ENCODE measurements at places on chromosomes 11 and 22. TPM values are rescaled to one million over a fixed set of nuclear protein-coding genes. Genes with fewer than 3 reads are reported as not detected.
A peak's percentile ranks its signal among the peaks of the same experiment; 100 is the strongest.

Gene TIGD3
- 0.42 TPM for total RNA-seq

Gene CARD10
- total RNA-seq, result 24.0 TPM

Gene KRTAP5-2
- total RNA-seq, result not detected

Gene LRRC32
- total RNA-seq, result 0.18 TPM

Gene DCHS1
- total RNA-seq, result 0.74 TPM

Gene PPFIBP2
- total RNA-seq, result 4.2 TPM

Gene IL17RA
- 1.8 TPM for total RNA-seq

Gene HYOU1
- total RNA-seq, result 172 TPM

Gene PRG3
- not detected for total RNA-seq

Gene TMEM25
- 8.7 TPM for total RNA-seq

Gene MAP4K2
- 6.7 TPM for total RNA-seq

Gene TRIM29
- total RNA-seq, result not detected

DNA sequence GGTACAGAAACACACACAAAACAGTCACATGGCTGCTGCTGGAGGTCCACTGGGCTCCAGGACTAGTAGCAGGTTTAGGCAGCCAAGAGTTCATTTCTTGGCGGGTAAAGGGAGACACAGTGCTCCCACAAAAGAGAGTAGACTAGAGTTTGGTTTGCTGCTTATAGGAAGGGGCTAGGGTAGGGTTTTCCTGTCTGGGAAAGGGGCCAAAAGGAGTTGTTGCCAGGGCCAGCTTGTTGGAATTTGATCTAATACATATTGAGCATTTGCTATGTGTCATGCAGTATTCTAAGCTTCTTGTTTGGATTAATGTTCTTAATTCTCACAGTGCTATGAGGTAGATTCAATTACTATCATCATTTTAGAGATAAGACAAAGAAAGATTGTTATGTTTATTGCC, 195.1 kb upstream of the PLET1 start:
- no peak for DNase-seq

- DNase-seq, result peak; percentile 55
Measured at GRCh38 chr11:6925636-6926207, 504 bp upstream of the ZNF215 start.

- no peak for DNase-seq
Measured at GRCh38 chr11:32072872-32073643, 17.8 kb upstream of the RCN1 start.

DNA sequence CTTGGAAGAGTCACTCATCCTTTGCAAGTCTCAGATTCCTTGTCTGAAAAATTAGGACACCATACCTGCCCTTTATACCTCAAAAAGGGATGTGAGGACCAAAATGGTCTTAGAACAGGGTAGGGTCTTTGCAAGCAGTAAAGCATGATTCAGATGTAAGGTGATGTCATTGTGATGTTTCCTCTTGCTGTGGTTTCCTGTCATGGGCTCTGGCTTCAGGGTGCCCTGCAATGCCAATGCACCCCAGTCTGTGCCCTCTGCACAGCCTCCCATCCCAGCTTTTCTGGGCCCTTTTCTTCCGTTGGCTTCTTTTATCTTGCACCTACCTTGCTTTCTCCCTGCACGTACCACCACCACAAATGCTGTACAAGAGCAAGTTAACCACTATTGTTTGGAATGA, 87.8 kb upstream of the NNMT start:
- DNase-seq, result peak; percentile 33

GRCh38 chr11:7665473-7666291, 7.6 kb downstream of the CYB5R2 start:
- peak; percentile 77 for DNase-seq

DNA sequence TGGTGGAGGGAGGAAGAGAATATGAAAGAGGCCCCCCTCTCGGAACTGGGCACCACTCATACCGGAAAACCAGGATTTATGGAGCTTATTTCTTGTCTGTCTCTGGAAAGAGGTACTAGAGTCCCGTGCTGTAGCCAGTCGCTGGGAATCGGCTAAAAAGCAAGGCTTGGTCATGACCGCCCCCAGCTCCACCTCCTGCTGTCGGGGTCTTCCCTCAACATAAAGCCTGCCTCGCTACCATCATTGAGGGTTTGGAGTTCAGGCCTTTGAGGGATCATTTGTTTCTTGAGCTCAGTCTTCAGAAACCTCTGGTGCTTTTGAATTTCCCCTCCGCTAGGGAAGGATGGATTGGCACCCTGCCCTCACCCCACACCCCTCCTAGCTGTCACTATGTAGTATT, 97.1 kb downstream of the TSPAN18 start:
- no peak for DNase-seq

DNA sequence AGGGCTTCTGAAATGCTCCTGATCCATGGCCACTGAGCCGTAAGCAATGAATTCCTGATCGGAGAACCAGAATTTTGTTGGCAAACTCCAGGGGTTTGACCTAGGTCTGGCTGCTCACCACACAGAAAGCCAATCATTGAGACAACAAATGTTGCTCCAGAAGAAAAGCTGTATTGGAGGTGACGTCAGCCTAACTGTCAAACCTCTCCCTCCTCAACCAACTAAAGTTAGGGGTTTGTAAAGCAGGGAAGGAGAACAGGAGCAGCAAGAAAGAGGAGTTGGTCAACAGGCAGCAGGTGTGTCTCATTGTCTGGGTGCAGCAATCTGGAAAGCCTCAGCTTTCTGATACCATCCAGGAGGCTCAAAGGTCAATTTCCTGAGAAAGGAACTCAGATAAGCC, 133.7 kb upstream of the SEZ6L start:
- DNase-seq, result no peak

- DNase-seq, result no peak
Measured at GRCh38 chr11:125084761-125085231, 21.7 kb downstream of the SLC37A2 start.

GRCh38 chr22:44385781-44386180, 73.0 kb upstream of the SHISAL1 start:
- DNase-seq, result no peak

DNA sequence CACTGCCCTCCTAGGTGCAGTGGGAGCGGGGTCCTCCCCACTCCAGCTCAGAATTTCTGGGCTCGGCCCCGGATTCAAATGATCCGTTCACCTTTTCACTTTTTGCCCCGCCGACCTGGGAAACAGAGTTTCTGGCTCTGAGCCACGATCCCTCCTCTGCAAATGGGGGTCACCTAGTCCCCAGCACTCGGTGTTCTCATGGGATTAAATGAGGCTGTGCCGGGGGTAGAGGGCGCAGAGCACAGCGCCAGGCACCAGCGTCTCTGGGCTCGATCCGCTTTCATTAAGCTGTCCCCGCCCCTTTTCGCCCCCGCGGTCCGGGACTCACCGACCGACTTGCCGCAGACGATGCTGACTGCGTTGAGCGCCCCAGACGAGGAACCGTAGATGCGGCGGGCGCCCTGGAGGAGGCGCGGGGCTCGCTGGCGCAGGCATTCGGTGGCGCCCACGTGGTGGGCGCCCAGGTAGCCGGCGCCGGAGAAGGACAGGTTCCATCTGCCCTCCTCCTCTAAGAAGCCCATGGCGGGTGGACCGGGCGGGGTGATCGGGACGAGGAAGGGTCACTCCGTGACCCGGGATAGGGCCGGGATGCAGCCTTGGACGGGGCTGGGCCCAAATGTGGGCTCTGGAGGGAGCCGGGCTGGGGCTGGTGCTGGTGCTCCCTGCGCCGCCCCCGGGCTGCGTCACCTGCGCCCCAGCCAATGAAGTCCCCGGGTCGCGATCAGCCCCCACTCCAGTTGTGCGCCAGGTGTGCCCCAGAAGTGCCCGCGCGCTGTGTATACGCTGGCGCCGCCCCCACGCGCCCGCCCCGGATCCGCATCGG, at the start of gene PNPLA5:
PNPLA5 (minus strand) TSS at position 654 of the 823 bp plus-strand sequence; CDS start at position 521, 133 bp downstream.
- DNase-seq, result peak; percentile 39

GRCh38 chr11:72307439-72307838, 63.5 kb upstream of the PHOX2A start:
- no peak for DNase-seq

DNA sequence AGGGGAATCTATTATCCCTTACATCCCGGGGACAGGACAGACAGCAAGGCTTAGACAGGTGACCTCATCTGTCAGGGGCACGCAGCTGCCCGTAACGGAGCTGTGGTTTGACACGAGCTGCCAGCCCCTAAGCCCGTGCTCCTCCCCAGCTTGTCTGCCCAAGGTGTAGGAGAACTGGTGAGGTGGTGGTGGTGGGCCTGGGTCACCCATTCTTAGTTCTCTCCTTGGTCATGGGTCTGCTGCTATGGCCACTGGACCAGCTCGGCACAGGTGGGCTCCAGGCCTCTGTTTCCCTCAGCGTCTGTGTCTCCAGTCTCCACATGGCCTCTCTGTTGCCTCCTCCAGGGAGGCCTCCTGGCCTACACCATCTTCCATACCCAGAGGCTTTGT, 5.4 kb downstream of the PARVG start:
- DNase-seq, result no peak

DNA sequence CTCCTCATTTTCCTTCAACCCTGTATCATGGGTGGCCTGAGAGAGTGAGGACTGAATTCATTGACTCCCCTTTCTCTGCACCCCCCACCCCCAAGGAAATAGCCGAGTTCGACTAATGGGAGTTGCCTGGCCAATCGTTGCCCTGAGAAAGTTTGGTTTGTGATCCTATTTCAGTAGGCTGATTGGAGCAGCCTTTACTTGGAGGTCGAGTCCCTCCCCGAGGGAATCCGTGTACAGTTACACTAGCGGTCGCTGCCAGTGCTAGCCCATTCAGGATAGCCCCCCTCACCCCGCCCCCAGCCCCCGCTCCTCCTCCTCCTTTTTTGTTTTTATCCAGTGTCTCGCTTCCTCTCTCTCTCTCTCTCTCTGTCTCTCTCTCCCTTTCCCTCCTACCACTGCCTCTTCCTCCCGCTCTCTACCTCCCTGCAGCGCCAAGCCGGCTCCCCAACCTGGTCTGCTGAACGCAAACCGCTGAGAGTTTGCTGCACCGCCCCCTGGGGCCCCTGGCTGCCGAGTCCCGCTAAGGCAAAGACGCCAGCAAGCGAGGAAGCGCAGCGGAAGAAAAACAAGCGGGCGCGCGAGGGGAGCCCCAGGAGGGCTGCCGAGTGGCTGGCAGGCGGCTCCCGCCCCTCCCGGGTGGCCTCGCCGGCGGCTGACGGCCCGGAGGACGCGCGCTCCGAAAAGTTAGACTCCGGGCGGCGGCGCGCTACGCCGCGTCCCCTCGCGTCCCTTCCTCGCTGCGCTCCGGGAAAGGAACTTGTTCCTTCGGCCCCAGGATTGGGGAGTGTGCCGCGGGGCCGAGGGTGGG, at the start of gene GRAMD1B:
GRAMD1B (plus strand) TSS at position 357 of the 808 bp plus-strand sequence. CDS start 524 bp downstream, outside the sequence.
- DNase-seq, result peak; percentile 73

GRCh38 chr11:119157063-119157462, 8.2 kb downstream of the ABCG4 start:
- DNase-seq, result no peak

DNA sequence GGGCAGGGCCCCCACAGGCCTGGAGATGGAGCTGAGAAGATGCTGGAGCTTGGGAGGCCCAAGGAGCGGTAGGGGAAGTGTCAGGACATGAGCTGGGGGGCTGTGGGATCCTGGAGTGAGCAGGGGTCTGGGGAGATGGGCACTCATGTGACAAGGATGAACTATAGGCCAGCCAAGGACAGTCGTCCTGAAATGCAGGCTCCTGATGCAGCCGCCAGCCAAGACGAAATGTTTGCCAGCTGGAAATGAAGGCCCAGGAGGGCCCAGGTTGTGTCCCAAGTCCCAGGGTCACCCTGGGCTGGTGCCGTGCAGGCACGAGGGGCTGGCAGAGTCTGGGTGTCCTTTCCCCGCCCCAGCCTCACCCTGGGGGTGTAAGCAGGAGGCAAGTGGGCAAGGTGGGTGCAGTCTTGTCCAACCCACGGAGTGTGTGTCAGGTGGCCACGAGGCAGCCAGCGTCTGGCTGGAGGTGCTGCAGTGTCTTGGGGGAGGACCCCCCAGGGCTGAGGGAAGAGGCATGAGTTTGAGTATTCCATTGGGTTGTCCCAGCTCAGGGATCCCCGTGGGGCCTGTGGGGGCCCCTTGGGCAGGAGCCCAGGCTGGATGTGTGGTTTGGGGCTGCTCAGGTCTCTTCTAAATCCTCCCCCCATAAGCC, 21.4 kb downstream of the MRGPRG start:
- no peak for DNase-seq

DNA sequence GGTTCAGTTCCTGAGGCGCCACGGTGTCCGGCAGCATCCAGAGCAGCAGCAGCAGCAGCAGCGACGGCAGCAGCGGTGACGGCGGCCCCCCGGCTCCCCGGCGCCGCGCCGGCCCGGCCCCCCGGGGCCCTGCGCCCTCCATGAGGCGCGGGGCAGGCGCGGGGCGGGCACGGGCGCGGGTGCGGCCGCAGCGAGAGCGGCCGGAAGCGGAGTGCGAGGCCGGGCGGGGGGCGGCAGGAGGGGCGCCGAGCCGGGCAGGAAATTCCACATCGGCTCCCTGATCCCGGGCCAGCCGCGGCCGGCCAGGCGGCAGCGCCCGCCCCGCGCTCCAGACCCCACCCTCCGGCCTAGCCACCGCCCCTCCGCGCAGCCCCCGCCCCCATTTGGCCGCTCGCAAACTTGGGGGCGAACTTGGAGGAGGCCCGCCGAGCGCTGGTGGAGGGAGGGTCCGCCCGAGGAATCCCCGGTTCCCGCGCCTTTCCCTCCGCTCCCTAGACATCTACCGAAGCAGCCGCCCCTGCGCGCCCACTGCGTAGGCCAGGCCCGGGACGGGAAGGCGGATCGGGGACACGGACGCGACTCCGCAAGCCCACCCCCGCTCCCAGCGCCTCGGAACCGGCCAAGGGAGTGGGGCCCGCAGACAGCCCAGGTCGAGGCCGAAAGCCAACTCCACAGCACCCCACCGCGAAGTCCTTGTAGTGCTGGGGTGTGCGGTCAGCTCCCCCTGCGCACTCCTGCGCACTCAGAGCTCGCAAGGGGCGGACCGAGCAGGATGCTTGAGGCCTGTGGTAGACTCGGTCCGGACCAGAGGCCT, at the start of gene SCARF2:
SCARF2 (minus strand) TSS at position 213 of the 814 bp plus-strand sequence; CDS start at position 142, 71 bp downstream.
- DNase-seq, result peak; percentile 63

DNA sequence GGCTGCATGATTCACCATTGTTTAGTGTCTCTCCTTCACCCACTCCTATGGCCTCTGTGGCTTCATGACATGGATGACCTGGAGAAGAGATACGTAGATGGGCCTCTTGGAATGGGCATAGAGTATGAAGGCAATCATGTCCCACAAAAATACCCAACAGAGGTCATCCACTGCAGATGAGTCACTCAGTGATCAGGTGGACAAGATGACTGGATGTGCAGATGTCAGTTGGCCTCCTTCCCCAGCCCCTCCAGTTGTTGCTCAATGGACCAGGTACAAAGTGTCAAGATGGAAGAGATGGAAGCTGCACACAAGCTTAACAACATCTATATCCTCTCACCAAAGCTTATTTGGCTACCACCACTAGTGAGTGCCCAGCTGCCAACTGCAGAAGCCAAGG, 41.0 kb upstream of the CLPB start:
- no peak for DNase-seq

Measured in Daoy (cell line).